Mesothelial cell of epicardium (in vitro differentiated cells): ENCODE measurements at places on chromosomes 4 and X.

- no peak for DNase-seq
These were observed 183.4 kb downstream of the PPP3CA start for GRCh38 chr4:101163936-101164335.

- DNase-seq = no peak
These were observed 1.4 kb downstream of the PALLD start for GRCh38 chr4:168498251-168498650.

DNA sequence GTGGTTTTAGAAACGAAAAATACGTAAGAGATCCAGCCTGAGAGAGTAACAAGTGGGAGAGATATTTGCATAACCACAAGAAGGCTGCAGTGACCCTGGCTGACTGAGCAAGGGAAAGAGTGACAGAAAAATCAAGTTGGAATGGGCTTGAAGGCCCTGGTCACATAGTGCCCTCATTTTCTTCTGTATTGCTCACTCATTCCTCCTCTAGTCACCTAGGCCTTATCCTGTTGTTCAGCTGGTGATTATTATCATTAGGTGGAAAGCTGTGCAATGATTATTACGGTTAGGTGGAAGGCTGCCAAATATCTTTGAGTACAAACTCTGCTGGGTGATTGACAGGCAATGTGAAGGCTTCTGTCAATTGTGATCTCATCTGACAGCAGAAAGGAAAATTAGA lies 2384.1 kb downstream of the PCDH7 start:
- no peak for DNase-seq

GRCh38 chr4:156694413-156694812 lies 277.2 kb downstream of the PDGFC start:
- no peak for DNase-seq

GRCh38 chr4:147960971-147961370 lies 229.1 kb downstream of the ARHGAP10 start:
- DNase-seq = no peak

DNA sequence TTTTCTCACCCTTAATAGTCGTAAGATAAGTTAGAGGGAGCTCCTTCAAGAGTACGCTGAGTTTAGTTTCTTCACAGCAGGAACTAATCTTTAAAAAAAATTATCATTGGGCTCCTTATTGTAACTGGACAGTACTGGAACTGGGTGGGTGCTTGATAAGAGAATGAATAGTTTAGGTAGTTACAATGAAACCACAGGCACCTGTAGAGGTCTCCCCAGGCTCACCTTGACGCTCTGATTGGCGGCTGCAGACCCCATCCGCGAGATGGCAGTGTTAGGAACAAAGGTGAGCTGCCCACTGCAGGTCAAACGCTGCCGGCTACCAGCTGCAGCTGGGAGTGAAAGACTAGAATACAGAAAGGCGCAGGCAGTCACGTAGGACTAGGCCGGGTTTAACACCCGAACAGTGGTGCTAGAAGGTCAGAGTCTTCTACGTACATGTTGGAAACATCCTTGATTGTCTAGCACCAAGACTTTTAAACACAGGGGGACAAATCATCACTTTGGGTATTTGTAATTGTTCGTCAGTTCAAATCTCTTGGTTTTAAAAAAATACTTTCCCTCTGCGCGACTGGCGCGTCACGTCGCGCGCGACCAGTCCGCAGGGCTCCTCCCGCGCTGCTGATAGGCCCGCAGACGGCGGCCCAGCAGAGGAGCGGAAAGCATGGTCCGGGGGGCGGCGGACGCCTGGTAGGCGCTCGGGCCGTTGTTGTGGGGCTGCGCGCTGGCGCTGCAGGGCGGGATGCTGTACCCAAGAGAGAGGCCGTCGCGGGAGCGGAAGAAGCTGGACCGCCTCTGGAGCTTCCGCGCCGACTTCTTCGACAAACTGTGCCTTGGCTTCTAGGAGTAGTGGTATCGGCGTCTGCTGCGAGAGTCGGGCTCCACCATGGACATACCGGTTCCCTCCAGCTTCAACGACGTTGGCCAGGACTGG lies 45.6 kb downstream of the SMARCA5 start:
- DNase-seq = no peak

DNA sequence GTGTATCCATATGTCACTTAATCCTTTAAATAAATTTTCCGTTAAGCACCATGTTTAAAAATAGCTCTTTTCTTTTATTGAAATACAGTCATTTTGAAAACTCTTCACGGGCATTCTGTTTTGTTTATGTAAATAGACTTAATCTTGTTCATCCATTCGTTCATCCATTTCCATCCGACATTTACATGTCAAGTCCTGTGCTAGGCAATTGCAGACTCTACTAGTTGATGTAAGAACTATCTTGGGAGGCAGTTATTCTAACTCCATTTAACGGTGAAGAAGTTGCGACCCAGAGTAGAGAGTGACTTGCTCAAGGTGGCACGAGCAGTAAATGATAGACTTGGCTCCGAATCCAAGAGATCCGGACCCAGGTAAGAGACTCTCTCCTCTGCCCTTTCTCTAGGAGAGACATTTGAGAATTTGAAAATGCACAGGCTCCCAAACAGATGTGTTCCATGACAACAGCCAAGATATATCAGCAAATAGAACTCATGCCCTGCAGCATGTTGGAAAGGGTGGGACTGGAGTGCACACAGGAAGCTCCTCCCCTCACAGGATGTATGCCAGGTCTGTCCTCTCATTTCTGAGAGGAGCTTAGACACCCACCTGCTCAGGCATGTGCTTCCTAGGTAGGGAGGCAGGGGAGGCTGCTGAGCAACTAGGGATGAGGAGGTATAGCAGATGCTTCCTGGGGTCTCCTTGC lies 64.5 kb downstream of the DRD5 start:
- no peak for DNase-seq
